ENCODE measurements at places on chromosomes 12 and 14.

DNA sequence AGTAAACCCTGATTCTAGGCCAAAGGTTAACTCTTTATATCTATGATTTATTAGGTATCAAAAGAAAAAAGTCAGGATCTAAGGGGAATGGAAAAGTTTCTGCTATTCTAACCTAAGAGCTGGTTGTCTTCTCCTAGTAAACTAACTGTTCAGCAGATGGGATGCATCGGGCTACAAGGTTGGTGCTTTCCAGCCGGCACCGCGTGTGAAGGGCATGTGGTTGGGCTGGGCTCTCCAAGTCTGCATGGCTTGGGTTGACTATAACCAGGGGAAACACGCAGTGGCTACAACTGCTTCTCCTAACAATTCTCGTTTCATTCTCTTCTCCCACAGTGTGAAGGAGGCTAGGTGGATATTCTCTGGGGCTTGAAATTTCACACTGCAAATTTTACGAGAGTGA lies 354.5 kb downstream of the APAF1 start:
- no peaks in the 10 kb centered on the region for H3K27me3 ChIP-seq
- no peak overlapping the region for H3K4me3 ChIP-seq
- peak; percentile 81 for DNase-seq
- peaks cover 22% of the 10 kb centered on the region for H3K4me1 ChIP-seq
- no peaks in the 10 kb centered on the region for H3K36me3 ChIP-seq
- no peak overlapping the region for H3K27ac ChIP-seq

- DNase-seq = no peak
- H3K36me3 ChIP-seq = no peaks in the 10 kb centered on the region
- H3K27ac ChIP-seq = no peak overlapping the region
- H3K27me3 ChIP-seq = no peaks in the 10 kb centered on the region
Measured at GRCh38 chr14:105881021-105881930, 354.9 kb downstream of the TMEM121 start.

DNA sequence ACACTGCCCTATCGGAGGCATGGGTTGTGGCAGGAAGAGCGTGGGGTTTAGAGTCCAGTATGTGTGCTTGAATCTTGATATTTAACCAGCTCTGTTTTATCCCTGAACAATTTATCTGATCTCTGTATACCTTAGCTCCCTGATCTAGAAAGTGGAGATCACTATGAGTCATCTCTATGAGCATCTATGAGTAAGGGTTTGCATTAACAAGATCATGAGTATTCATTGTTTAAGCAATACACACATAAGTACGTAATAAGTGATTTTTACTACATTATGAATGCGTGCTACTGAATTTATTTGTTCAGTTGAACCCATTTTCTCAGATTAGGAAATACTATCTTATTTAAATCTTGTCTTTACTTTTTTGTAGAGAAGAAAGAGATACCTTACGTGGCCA lies 49.4 kb downstream of the GPATCH2L start:
- no peaks in the 10 kb centered on the region for H3K27me3 ChIP-seq
- H3K4me1 ChIP-seq = peaks cover 2% of the 10 kb centered on the region
- no peak overlapping the region for H3K4me3 ChIP-seq
- peaks cover 37% of the 10 kb centered on the region for H3K36me3 ChIP-seq
- DNase-seq = no peak

GRCh38 chr12:40198601-40199000 lies 26.2 kb upstream of the LRRK2 start:
- DNase-seq = no peak
- H3K4me1 ChIP-seq = no peaks in the 10 kb centered on the region
- no peaks in the 10 kb centered on the region for H3K36me3 ChIP-seq
- no peak overlapping the region for H3K27ac ChIP-seq
- no peaks in the 10 kb centered on the region for H3K27me3 ChIP-seq

DNA sequence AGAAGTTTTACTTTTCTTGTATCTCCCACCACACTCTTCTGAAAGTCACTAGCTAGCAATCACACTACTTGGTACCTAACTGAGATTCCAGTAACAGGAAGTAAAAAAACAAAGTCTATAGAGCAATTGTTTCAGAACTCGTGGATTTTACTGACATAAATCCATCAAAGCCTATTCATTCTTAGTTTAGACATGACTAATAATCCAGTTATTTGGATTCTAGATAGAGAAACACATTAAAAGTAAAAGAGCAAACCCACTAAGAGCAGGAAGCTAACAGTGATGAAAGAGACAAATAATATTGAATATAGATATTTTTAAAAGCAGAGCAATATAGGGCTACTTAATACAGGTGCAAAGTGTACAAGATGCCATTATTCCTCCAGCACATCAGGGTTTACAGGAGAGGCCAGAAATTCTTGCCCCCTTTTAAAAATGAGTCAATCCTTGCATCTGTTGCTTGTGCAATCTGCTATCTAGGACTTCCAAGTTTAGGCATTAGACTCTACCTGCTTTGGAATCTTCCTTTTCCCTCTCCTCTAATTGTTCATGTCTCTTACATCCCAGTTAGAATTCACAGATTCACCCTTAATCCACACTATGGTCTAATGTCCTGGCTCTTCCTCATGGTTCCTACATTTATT lies 6.0 kb downstream of the HEATR5A start:
- no peaks in the 10 kb centered on the region for H3K4me1 ChIP-seq
- H3K36me3 ChIP-seq = no peaks in the 10 kb centered on the region
- no peak overlapping the region for H3K27ac ChIP-seq
- DNase-seq = no peak
- no peak overlapping the region for H3K4me3 ChIP-seq

- H3K4me1 ChIP-seq = no peaks in the 10 kb centered on the region
- peak; percentile 61 for DNase-seq
- peaks cover 28% of the 10 kb centered on the region for H3K36me3 ChIP-seq
- H3K27ac ChIP-seq = no peak overlapping the region
Measured at GRCh38 chr14:100140452-100141078, 18.9 kb downstream of the DEGS2 start.

GRCh38 chr14:70789361-70789760 lies 20.0 kb downstream of the MAP3K9 start:
- H3K27ac ChIP-seq = no peak overlapping the region
- DNase-seq = peak; percentile 43
- no peaks in the 10 kb centered on the region for H3K27me3 ChIP-seq
- H3K4me1 ChIP-seq = no peaks in the 10 kb centered on the region
- H3K36me3 ChIP-seq = no peaks in the 10 kb centered on the region

- DNase-seq = no peak
- H3K4me1 ChIP-seq = peaks cover 19% of the 10 kb centered on the region
- peaks cover 4% of the 10 kb centered on the region for H3K27me3 ChIP-seq
- H3K36me3 ChIP-seq = no peaks in the 10 kb centered on the region
- no peak overlapping the region for H3K27ac ChIP-seq
Measured at GRCh38 chr14:92688434-92689375, 59.7 kb downstream of the LGMN start.

DNA sequence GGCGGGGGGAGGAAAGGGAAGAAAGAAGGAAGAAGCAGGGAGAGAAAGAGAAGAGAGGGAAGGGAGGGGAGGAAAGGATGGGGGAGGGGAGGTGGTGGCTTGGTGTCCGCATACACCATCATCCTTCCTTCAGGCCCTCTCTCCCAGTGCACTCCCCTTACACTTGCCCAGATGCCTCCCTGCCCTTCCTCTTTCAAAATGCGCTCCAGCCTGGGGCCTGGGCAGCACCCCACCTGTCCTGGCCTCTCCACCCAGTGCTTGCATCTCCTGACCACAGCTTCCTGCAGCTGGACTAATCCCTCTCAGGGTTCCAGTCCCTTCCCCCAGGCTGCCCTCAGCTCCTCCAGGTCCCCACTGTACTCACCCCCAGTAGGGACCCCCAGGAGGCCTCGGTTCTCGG lies 12.6 kb upstream of the DIO3 start:
- no peaks in the 10 kb centered on the region for H3K36me3 ChIP-seq
- H3K27ac ChIP-seq = no peak overlapping the region
- no peaks in the 10 kb centered on the region for H3K4me1 ChIP-seq
- no peaks in the 10 kb centered on the region for H3K27me3 ChIP-seq

DNA sequence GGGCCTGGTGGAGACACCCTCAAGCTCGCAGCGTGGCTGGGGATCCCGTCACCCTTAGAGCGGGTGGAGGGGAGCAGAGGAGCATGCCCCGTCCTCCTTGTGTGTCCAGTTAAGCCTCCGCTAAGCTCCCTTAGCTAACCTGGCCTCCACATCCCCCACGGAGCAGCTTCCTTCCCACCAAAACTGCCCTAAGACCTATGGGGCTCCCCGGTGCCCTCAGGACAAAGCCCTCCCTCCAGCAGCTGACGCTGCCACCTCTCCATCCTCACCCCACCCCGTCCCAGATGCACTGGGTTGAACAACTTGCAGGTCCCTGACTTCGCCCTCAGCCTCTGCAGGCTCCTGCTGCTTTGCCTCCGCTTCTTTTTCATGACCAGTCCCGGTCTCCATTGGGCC lies 4.0 kb downstream of the AHNAK2 start:
- H3K36me3 ChIP-seq = no peaks in the 10 kb centered on the region
- H3K27me3 ChIP-seq = no peaks in the 10 kb centered on the region
- DNase-seq = no peak
- peaks cover 45% of the 10 kb centered on the region for H3K4me1 ChIP-seq
- no peak overlapping the region for H3K27ac ChIP-seq
- no peak overlapping the region for H3K4me3 ChIP-seq

GRCh38 chr14:24053548-24054323 lies 1.9 kb downstream of the CARMIL3 start:
- H3K27me3 ChIP-seq = peaks cover 6% of the 10 kb centered on the region
- DNase-seq = no peak
- no peak overlapping the region for H3K4me3 ChIP-seq
- H3K4me1 ChIP-seq = no peaks in the 10 kb centered on the region

DNA sequence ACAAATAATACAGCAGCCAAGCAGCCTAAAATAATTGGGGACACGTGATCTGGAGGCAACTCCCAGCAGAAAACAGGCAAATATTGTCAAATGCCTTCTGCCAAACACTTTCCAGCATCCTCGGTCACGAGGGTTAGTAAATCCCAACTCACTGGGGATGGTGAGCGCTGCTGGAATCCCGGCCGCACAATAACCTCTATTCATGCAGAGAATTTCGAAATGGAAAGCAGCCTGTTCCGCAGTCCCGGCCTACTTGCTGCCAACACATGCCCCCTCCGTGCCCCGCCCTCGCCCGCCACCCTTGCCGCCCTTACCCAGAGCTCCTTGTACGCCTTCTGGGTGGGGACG lies 62.2 kb downstream of the RFX4 start:
- peak; percentile 35 for DNase-seq
- H3K4me1 ChIP-seq = peaks cover 2% of the 10 kb centered on the region
- H3K27me3 ChIP-seq = no peaks in the 10 kb centered on the region
- no peaks in the 10 kb centered on the region for H3K36me3 ChIP-seq
- H3K4me3 ChIP-seq = no peak overlapping the region

- H3K27ac ChIP-seq = no peak overlapping the region
- no peak for DNase-seq
- H3K4me1 ChIP-seq = no peaks in the 10 kb centered on the region
Measured at GRCh38 chr12:95721320-95721719, 69.2 kb downstream of the NTN4 start.

GRCh38 chr14:82667501-82667900 lies 1133.8 kb upstream of the SEL1L start:
- H3K4me3 ChIP-seq = no peak overlapping the region
- no peak overlapping the region for H3K27ac ChIP-seq
- H3K4me1 ChIP-seq = no peaks in the 10 kb centered on the region
- no peaks in the 10 kb centered on the region for H3K36me3 ChIP-seq
- no peak for DNase-seq

DNA sequence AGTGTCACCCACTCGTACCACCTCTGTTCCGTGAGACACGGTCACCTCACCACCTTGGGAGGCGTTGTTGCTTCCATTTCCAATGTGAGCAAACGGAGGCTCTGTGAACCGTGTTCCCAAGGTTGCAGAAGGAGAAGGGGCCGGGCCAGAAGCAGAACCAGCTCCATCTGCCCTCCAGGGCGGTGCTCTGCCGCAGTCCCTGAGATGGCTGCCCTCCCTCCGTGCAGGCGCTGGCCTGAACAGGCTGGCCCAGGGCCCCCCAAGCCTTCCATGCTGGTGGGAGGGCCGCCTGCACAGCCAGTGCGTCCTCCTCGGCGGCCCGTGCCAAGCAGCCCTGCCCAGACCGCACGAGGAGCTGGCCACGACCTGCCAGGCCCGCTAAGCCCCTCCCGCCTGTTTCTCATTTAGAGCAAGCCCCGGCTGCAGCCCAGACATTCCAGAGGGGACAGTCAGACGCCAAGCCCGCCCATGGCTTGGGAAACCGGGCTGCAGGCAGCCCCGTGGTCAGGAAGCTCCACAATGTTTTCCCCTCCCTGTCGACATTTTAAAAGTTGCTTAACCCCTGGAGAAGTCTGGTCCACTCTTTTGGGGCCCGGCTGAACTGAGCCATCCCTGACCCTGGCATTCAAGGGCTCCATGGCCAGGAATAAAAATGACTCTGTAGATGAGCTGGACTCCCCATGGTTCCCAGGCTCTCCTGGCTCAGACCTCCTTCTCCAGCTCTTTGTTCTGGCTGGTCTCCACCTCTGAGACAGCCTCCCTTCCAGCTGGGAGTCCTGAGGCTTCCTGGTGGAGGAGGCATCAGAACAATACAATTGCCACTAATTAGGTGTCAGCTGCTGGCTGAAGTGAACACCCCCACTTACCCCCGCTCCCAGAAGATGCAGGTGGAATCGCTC lies 236.0 kb downstream of the BCL11B start:
- H3K4me1 ChIP-seq = peaks cover 9% of the 10 kb centered on the region
- peak; percentile 90 for DNase-seq
- H3K27ac ChIP-seq = no peak overlapping the region
- no peaks in the 10 kb centered on the region for H3K27me3 ChIP-seq
- H3K4me3 ChIP-seq = no peak overlapping the region

- H3K4me1 ChIP-seq = peaks cover 14% of the 10 kb centered on the region
- no peak overlapping the region for H3K27ac ChIP-seq
- no peaks in the 10 kb centered on the region for H3K36me3 ChIP-seq
- no peak for DNase-seq
- H3K4me3 ChIP-seq = no peak overlapping the region
Measured at GRCh38 chr14:49991491-49991890, 98.6 kb downstream of the ARF6 start.

- no peak overlapping the region for H3K4me3 ChIP-seq
- H3K36me3 ChIP-seq = no peaks in the 10 kb centered on the region
- no peak for DNase-seq
- H3K27me3 ChIP-seq = no peaks in the 10 kb centered on the region
- H3K4me1 ChIP-seq = peaks cover 3% of the 10 kb centered on the region
- no peak overlapping the region for H3K27ac ChIP-seq
Measured at GRCh38 chr12:118430516-118430915, 54.2 kb downstream of the SUDS3 start.

Measured in lung (tissue), 17 donors.